Stimulated activated CD4-positive, alpha-beta T cell treated with anti-CD3 and anti-CD28 coated beads, Interleukin-15, amount 100 ng/mL, for 1 hour (primary cell): ENCODE measurements at places on chromosomes 1 and 21.

GRCh38 chr1:119686661-119687060, 25.1 kb upstream of the PHGDH start:
- no peak for DNase-seq

DNA sequence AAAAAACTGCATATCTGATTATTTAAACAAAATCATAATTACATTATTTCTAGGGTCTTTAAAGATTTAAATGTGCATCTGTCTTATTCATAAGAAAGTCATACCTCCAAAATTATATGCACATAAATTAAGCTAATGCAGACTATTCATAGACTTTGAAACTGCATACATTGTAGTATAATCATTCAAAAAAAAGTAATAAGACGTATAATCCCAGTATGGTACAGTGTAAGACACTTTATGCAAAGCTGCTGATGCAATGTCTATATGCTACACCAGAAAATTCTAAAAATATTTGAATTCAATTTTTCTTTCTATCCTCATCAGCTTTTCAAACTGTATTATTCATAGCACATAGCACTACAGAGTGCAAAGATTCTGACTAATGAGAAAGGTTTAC, 22.0 kb downstream of the BRINP3 start:
- DNase-seq: no peak

DNA sequence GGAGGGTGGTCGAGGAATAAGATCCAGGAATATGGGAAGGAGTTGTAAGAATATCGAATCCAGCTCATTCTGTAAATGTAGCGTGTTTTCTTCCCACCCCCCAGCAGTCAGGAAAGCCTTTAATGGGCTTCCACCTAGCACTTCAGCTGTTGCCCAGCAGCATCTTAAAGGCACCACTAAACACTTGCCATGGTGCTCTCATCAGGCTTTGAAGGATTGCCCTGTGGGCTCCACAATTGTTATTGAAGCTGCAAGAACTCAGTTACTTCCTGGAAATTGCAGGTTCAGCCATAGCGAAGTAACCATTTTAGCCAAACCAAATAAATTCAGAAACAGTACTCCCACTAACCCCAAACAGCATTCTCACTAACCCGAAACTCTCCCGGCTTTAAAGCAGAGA, 511.2 kb downstream of the PLPP3 start:
- no peak for DNase-seq

DNA sequence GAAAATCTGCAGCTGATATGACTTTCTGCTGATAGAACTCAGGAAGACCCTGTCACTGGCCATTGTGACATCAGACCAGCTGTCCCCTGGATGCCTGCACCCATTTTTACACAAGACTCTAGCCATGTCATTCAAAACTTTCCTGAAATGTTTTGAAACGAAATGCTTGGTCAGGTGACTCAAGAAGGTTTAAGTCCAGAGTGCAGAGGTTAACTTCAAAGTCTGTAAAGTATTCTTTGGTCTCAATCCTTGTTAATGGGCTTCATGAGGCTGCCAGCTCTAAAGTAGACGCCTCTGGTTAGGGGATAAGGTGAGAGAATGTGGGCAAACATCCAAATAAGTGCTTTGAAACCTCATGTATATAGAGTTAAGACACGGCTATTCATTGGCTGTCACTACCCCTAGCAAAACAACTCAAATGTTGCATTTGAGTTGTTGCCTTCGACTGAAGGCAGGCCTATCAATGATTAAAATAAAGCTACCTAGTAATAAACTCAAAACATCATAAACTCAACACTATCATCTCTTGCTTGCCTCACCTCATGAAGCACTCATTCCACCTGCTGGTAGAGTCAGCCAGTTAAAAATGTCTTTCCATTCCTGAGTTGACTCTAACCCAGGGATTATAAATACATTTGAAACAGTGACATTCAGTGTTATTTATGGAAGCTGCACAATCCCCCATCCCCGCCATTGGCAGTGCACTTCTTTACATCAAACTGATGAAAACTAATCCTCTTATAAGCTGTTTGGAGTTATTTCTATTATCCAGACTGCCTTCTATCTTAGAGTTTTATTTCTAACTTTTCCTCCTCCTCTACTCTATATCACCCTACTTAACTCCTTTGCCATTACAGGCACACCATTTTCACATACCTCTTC, 26.0 kb downstream of the RABIF start:
- DNase-seq: no peak

DNA sequence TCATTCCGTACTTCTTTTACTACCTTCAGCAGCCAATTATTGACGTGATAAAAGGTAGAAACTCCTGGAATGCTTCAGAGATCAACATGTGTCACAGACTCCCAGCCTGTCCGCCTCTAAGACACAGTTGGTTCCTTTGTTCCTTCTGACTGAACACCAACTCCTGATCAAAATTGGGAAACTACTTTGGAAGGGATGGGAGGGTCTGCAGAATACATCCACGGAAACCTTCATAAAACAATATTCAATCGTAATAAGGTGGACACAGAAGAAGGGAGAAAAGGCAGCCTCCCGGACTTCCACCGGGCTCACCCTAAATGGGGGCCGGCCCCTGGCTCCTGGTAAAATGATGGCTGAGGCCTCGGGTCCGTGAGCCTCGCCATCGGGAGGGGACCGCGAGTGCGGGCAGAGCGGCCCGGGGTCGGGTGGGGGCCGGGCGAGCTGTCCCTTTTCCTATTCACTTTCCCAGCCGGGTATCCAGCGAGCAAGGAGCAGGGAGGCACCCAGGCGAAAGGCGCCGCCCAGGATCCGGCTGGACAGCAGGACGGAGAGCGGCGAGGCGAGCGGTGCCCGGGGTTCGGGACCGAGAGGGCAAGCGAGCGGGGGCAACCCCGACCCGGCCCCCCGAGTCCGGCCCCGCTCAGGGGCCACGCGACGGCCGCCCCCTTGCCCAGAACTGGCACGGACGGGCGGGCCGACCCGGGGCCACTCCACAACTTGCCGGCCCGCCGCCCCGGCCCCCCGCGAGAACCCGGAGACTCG, 805 bp downstream of the NRIP1 start:
- no peak for DNase-seq

- DNase-seq: no peak
These were observed 36.0 kb downstream of the EBNA1BP2 start for GRCh38 chr1:43135857-43136781.

DNA sequence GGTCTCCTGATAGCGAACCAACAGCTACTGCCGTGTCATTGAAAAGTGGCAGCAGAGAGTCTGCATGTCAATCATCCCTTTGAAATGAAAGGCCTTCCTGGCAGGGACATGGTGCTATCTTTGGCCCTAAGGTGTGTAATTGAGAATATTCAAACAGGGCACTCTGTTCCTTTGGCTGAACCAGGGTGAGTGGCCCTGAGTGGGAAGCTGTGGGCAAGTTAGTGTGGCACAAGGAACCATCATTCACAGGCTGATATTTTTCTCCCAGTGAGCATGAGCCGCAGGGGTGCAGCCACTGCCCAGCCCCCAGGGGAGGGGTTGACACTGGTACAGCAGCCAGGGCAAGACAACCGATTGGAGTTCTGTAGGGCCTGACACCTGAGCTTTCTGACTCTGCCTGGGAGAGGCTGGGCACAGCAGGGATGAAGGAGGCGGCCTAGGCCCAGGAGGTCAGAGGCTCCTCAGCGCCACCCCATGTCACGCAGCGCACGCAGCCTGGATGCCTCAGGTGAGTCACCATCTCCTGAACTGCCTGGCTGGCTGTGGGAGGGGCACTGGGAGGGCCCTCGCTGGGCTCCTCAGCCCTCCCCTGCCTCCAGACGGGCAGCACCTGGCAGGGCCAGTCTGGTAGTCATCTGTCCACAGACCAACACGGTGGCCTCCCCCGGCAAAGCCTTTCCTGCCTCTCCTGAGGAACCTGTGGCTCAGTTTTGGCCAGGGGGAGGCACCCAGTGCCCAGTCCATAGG, 13.2 kb downstream of the QSOX1 start:
- no peak for DNase-seq

GRCh38 chr1:45299981-45300668, 26.6 kb upstream of the HPDL start:
- no peak for DNase-seq

GRCh38 chr1:155673003-155673402, 15.6 kb downstream of the YY1AP1 start:
- DNase-seq: no peak

GRCh38 chr1:212928323-212929291, 21.7 kb upstream of the VASH2 start:
- DNase-seq: no peak

DNA sequence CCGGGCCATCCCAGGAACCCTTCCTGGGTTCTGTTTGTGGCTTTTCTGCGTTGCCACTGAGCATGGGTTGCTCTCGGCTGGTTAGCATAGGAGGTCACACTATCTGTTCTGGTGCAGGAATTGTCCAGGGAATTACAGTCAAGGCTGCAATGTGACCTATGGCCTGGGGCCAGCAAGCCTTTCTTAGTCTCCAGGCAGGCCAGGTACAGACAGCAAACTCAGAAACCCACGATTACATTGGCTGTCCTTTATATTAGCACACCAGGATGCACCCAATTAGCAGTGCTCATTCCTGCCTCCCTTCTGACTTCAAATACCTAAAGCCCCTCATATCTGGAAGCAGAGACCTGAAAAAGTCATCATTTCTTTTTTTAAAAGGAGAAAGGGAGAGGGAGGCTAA, 55.2 kb downstream of the CD247 start:
- DNase-seq: no peak

DNA sequence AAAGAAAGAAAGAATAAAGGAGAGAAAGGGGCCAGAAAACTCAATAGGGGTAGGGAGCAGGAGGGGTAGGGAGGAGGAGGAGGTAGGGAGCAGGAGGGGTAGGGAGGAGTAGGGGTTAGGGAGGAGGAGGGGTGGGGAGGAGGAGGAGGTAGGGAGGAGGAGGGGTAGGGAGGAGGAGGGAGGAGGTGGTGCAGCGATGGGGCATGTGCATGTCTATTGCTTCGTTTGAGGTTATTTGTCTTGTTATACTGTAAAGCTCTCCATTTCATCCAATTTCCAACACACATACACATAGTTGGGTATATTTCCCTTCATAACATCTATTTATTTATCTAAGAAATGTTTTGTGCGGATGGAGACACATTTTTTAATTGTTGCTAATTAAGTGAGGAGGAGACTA, 19.7 kb downstream of the RGS1 start:
- no peak for DNase-seq

DNA sequence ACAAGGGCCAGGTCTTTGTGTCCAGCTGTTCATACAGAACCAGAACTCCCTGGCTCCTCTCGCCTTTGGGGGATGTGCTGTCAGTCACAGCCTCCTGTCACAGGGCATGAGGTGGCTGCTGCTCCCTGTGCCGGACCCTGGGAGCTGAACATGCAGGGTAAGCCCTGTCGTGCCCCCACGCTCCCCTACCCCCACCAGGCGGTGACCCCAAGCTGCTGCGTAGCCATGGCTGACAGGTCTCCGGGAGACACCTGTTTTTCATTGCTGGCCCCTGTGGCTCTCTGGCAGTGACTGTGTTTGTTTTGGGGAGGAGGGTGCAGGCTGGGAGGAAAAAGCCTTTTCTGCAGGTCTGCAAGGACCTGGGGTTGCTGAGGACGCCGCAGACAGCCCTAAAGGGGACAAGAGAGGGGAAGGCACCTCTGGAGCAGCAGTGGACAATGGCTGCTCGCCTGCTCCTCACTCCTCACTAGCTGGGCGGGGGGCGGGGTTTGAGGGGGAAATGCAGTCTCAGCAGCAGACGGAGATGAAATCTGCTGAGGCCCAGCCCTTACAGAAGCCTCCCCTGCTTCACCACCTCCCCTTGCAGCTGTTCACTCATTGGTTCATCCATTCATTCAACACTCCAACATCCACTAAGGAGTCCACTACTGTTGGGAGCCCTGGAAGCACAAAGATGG, 81.4 kb downstream of the TRABD2B start:
- no peak for DNase-seq

- DNase-seq: no peak
These were observed 164.9 kb downstream of the CAMTA1 start for GRCh38 chr1:6950001-6950765.

GRCh38 chr1:118960026-118960561, 28.0 kb downstream of the TBX15 start:
- no peak for DNase-seq

DNA sequence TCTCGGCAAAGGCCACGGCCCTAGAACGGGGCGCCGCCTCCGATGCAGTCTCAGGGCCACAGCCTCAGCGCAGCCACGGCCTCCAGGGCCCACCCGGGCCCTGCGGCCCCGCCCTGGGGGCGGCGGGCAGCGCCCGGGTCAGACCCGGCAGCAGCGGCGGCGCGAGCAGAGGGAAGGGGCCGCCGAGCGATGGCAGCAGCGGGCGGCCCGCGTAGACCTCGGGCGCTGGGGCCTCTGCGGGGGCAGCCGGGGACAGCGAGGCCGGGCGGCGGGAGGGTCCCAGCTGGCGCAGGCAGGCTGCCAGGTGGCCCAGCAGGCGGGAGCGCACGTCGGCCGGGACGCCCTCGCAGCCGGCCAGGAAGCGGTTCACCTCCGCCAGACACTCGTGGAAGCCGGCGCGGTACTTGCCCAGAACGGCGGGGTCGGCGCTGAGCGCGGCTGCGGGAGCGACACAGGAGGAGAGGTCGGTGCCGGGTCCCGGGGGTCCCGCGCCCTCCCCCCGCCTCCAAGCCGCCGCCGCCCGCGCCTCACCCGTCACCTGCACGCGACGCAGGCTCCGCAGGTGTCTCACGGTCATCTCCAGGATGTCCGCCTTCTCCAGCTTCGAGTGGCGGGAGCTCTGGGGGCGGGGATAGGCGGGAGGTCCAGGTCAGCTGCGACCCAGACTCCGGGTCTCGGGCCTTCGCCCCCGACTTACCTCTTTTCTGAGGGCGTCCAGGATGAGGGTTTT, 737 bp downstream of the HES4 start:
- no peak for DNase-seq

GRCh38 chr21:38314558-38314957, 57.8 kb downstream of the KCNJ15 start:
- no peak for DNase-seq

DNA sequence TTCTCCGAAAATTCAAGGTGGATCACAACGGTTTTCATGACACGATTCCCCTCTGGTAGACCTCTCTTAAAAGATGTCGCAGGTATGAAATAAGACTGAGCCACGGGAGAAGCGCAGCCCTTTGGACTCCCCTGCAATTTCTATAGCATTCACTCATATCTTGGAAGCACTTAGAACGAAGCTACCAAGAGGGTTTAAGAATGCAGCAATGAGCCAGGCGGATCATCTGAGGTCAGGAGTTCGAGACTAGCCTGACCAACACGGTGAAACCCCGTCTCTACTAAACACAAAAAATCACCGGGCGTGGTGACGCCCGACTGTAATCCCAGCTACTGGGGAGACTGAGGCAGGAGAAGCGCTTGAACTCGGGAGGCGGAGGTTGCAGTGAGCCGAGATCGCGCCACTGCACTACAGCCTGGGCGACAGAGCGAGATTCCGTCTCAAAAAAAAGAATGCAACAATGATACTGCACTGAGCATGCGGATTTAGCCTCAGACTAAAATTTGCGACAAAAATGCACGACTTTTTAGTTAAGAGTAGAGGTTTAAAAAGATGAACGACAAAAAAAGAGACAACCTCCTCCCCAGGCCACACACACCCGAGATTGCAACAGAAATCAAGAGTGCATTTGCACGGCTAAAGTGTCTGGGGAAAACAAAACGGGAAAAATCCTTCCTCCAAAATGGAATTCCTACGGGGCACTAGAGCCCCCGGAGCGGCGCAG, 743 bp downstream of the TOMM20 start:
- no peak for DNase-seq
